ENCODE measurements at places on chromosomes 2 and 18.

- DNase-seq: no peak
Measured at GRCh38 chr2:71821856-71822255, 325.8 kb downstream of the CYP26B1 start.

- DNase-seq: peak; percentile 60
Measured at GRCh38 chr2:174597345-174598047, at the start of gene WIPF1. Gene WIPF1, minus strand, starts transcription at chr2:174597804. Its CDS starts 12,231 bp downstream, at chr2:174585573.

DNA sequence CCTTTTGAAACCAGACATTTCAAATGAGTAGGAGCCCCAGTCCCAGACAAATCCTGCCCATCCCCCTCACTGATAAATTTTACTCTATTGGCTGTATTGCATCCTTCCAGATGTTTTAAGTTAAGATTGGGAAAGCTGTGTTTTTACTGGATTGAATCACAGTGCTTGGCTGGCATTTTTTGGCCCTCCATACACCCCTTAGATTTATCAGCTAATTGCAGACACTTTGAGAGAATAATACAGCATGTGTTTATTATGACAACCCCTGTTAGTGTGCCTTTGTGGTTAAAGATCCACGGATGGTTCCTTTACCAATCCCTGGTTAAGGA lies 74.9 kb downstream of the ANTXR1 start:
- no peak for DNase-seq

DNA sequence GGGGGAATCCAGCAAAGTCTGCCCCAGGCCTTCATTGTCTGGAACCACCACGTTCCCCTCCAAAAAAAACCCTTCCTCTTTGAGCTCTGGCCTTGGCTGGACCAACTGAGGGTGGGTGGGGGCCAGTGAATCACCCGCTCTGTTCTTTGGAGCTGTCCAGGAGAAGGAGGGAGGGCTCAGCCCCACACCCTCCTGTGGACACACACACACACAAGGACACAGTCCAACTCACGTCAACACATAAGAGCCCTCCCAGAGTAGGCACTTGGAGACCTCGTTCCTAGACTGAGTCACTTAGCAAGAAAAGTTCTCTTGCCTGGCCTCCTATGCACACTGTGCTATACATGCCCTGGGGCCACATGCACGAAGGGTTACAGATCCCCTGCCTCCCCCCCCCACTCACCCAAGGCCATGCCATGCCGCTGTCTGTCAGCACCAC lies 1.2 kb upstream of the TNS1 start:
- no peak for DNase-seq

- no peak for DNase-seq
Measured at GRCh38 chr2:177692783-177693269, 300.3 kb downstream of the AGPS start.

DNA sequence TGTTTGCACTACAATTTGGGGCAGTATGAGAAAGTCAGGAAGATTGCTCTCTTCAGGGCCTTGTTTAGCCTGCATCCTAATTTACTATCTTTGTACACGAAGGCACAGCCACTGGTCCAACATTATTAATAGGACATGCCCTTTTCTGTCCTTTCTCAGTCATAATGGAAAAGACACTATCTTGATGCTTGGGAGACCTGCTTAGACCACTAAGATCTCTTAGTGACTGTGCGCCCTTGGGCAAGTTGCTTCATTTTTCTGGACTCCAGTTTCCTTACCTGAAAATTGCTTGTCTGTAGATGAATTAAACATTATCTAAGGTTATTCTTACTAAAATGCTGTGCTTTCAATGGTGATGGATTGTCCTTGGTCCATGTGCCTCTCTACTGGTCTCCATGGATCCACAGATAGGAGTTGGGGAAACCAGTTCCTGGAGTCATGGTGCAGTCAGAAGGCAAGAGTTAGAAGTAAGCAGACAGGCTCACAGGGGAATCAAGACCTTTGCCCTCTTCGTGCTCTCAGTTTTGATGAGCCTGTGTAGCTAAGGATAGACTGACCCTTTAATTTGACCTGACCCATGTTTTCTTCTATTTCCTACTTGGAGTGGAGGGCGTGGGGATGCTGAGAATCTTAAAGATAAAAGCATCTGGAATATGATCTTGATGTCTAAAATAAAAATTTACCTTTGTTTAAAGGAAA lies 114.0 kb downstream of the RAPGEF4 start:
- no peak for DNase-seq

- no peak for DNase-seq
Measured at GRCh38 chr2:154603682-154604081, 94.8 kb upstream of the KCNJ3 start.

DNA sequence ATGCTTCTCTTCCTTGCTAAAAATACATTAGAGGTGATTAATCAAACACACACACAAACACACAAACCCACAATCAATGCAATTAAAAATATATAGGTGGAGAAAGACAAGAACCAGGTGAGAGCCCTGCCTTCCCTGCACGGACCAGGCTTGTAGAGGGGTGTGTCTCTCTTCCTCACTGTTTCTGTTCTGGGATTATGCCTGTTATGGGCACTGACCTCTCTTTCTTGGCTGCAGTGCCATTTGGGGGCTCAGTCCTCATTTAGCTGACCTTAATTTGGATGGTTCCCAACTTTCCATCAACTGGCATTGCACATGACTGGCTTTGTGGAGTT lies 89.8 kb downstream of the SH3RF3 start:
- no peak for DNase-seq

- no peak for DNase-seq
Measured at GRCh38 chr2:174577967-174578589, 19.5 kb downstream of the WIPF1 start.

- no peak for DNase-seq
Measured at GRCh38 chr2:17262854-17263569, 255.2 kb downstream of the RAD51AP2 start.

DNA sequence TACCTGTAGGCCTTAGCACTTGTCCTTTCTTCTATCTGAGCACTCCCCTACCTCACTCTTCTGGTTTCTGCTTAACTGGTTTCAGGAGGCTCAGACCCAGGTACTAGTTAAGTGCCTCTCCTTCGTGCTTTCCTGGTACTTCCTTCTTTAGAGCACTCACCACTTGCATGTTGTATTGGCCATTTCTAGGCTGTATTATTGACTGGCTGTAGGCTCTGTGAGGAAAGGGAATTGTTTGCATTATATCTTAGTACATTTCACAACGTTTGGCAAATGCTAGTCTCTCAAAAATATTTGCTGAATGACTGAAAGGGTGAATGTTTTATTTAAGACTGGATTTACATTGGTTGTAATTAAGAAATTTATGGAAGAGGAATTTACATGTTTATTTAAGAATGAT lies 36.0 kb upstream of the SCN1A start:
- no peak for DNase-seq

GRCh38 chr2:134368009-134368817 lies 114.3 kb downstream of the MGAT5 start:
- DNase-seq: no peak

DNA sequence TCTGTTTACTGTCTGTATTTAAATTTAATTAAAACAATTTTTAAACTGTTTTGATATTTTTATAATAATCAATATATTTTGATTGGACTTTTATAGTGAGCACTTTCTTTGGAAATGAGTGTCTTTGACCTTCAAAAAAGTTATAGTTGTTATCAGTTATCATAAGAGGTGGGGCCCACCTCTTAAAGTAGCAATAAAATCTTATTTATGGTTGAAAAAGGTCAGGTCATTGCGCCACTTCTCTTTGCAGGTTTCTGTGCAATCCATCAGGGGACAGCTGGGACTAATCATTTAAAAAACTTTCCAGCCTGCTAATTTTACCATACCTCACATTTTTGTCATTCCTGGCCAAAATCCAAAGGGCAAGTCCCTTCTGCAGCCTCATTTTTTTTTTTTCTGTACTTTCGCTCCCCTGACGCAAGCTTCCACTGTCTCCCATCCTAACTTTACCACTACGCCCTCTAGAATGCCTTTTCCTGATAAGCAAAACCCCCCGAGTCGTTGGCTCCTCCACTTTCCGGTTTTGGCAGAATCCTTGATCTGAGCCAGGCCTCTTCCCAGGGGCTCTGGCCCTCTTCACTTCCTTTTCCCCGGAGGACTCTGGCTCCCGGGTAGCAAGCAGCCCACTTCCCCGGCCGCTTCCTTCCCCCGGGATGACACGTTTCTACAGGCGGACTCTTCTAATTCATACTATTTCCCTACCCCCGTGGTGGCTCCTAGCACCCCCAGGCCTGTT lies 1.1 kb upstream of the SEH1L start:
- DNase-seq: peak; percentile 7
